Omental fat pad (tissue), 4 donors: ENCODE measurements at places on chromosomes 16 and 17.

DNA sequence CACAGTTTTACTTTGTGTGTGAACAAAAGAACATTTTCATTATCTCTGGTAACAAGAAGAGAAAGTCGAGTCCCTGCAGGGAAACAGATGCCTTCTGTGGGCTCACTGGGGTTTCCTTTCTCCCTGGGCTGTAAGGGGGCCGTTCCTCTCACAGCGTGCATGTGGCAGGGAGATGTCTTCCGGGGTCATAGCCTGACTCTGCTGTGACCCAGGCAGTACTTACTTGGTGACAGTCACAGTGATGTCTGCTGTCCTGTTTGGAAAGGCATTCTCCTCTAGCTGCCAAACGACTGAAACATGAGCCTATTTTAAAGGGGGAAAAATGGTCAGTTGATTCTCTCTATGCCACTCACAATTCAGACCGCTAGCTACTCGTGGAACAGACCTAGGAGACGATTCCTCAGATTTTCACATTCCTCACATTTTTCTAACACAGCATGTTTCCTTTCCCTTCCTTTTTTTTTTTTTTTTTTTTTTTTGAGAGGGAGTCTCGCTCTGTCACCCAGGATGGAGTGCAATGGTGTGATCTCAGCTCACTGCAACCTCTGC is 7.3 kb downstream of the HASPIN start:
- DNase-seq, result no peak

DNA sequence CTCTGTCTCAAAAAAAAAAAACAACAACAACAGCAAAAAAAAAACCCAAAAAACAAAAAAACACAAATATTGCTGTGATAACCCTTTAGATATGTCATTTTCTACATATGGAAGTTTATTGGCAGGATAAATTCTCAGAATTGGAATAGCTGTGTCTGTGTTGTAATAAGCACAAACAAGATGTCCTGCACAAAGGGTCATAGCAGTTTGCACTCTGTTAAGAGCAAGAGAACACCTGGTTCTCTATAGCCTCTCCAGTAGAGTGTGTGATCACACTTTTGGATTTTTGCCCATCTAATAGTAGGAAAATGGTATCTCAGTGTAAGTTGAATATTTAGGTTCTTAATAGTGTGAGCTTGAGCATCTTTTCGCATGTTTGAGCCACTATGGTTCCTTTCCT is 60.4 kb downstream of the USP43 start:
- no peak for DNase-seq

- DNase-seq, result no peak
Measured at GRCh38 chr16:15610369-15610871, 32.5 kb downstream of the MARF1 start.

DNA sequence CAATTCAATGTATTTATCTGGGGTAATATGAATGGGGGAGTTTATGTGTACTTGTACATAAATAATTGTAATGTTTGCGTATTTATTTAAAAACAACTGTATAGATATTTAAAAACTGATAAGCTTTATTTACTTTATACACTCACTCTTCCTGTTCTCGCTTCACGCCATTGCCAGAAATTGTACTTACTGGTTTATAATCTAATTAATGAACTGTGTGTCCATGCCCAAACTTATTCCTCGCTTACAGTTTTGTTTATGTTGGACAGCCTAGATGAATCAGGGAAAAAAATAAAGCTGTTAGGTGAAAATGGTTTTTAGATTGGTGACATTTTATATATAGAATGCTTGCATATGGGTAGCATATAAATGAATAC is 30.8 kb downstream of the AATF start:
- no peak for DNase-seq

DNA sequence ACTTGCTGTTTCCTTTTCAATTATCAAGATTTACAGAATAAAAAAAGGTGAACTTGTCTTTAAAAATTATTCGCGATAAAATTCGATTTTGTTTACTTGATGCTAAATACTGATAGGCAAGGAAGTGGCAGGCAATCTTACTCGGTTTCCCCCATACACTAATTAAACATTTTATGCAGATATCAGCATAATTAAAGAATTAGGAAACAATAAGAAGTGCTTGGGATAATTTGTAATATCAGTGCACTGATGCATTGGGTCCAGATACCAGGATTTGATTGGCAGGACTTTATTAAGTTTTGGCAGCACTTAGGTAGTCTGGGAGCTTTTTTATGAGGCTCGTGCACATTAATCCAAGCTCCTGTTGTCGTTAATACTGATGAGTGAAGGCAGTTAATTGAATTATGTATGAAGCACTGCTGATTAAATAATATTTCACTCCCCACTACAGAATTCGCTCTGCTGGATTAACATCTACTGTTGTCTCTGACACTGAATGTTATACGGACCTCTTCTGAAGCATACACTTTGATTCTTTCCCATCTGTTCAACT is 165.6 kb downstream of the CA10 start:
- no peak for DNase-seq

- peak; percentile 53 for DNase-seq
Measured at GRCh38 chr17:45948881-45949624, 50.0 kb upstream of the STH start.

GRCh38 chr17:57113011-57113410 is 28.0 kb downstream of the AKAP1 start:
- DNase-seq, result no peak

DNA sequence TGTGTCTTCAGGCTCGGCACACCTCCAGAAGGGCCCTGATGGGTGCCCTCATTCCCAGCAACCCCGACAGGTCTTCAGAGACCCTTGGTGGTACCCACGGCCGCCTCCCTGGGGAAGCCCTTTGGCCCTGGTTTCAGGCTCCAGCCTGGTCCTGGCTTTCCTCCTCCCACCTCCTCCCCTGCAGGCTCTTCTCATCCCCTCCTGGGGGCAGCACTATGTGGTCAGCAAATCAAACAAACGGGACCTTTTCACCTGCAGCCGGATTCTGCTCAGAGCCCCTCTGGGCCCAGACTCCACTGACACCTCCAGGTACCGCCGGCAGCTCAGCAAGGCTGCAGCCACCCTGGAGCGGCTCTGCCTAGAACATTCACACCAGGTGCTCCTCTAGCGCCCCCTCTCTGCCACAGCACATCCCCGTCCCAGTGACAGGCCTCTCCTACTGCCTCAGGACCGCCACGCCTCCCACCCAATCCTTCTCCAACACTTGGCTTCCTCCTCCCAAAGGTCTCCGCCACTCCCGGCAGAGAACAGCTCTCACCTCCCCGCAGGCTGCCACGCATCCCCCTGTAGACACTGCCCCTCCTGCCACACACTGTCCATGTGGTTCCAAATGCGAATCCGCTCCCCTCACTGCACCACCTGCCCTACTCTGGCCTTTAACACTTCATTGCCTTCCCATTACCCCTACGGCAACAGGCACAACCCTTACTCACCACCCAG is 12.0 kb downstream of the CORO7 start:
- no peak for DNase-seq

DNA sequence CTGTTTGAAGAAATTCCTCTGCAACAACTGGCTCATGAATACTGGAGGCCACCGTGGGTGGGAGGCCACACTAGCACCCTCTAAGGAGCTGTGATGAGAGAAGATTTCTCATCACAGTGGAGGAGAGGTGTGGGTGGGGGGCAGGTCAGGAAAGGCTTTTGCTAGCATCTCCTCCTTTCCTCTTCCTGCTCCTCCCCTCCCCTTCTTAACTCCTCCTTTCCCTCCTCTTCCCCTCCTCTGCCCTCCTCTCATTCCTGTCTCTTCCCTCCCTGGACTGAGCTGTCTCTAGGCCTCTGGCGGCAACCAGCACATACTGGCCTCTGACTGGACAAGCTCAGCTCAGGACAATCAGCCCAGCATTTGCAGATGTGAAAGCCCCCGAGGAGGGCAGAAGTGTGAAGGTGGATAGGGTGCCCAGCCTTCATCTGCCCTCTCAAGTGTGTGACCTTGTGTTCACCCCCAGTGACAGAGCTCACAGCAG is 19.0 kb upstream of the LHX1 start:
- DNase-seq, result no peak

DNA sequence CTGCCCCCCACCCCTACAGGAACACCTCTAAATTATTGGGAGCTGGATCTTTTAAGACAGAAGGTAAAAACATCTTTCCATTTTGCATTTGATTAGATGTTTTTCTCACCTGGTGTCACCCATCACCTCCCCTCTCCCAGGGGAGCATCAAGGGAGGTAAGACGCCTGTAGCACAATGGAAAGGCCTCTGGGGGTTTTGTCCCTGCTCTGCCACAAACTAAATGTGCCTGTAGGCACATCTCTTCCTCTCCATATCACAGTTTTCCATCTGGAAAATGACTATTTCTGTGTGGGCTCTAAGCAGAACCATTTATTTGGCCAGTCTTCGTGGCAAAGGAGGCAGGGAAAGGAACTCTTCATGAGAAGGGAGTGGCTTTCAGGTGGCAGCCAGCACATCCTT is 76.6 kb downstream of the GNAO1 start:
- DNase-seq, result no peak

DNA sequence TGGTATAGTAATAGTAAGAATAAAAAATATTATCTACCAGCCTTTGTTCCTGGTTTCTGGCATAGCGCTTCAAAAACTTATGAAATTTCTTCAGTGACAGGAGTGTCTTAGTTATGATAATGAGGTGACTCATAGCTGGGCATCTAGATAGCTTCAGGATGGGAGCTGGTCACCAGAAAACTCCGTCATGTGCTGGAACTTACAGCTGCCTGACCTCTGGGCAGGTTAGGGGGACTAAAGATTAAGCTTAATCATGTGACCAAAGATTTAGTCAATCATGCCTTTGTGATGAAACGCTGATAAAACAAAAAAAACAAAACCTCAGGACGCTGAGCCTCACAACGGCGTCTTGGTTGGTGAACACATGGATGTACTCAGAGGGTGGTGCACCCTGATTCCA is 154.2 kb downstream of the MYO1D start:
- DNase-seq, result no peak

DNA sequence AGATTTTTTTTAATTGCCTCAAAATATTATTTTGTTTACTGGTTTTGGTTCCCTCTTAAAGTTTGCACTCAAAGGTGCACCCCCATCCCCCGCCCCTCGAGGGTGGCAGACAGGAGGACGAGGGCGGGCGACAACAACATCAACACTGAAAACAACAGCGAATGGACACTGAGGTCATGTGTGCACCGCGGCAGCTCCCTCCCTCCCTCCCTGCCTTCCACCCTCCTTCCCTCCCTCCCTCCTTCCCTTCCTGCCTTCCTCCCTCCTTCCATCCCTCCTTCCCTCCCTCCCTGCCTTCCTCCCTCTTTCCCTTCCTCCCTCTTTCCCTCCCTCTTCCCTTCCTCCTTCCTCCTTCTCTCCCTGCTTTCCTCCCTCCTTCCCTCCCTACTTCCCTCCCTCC is 1.5 kb upstream of the OSGIN1 start:
- no peak for DNase-seq

DNA sequence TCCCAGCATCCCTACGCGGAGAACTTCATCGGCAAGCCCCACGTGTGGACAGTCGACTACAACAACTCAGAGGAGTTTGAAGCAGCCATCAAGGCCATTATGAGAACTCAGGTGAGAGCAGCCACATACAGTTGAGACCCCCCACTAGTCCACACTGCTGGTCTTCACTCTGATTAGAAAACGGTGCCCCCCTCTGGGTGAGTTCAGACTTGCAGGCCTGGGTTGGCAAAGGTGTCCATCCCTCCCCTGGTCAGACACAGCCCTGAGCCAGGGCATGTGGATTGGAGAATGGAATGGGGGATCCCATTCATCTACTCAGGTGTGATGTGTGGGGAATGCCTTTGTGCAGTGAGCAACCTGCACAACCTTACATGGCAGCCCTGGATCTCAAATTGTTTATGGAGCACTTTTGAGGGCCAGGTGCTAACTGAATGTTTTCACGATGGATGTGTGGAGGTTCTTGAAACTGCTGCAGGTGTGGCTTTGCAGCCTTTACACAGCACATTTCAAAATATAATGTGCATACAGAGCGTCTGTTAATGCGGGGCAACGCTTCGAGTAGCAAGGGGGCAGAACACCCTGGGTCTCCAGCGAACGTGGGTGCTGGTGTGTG is 72.6 kb downstream of the MGAT5B start:
- no peak for DNase-seq

DNA sequence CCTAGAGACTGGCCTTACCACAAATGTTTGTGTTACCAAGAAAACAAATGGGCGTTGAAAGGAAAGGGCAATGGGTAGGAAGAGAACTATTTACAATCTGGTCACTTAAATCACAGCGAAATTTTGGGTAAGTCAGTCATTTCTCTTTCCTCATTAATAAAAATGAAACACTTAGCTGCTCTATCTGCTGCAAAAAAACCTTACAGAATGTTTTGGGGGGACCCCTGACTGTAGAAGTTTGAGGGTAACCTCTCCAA is 742 bp upstream of the NUTF2 start:
- DNase-seq, result no peak

GRCh38 chr16:7037495-7037894 is 295.1 kb upstream of the RBFOX1 start:
- no peak for DNase-seq

GRCh38 chr16:21722771-21723455 is 59.1 kb downstream of the OTOA start:
- DNase-seq, result no peak

DNA sequence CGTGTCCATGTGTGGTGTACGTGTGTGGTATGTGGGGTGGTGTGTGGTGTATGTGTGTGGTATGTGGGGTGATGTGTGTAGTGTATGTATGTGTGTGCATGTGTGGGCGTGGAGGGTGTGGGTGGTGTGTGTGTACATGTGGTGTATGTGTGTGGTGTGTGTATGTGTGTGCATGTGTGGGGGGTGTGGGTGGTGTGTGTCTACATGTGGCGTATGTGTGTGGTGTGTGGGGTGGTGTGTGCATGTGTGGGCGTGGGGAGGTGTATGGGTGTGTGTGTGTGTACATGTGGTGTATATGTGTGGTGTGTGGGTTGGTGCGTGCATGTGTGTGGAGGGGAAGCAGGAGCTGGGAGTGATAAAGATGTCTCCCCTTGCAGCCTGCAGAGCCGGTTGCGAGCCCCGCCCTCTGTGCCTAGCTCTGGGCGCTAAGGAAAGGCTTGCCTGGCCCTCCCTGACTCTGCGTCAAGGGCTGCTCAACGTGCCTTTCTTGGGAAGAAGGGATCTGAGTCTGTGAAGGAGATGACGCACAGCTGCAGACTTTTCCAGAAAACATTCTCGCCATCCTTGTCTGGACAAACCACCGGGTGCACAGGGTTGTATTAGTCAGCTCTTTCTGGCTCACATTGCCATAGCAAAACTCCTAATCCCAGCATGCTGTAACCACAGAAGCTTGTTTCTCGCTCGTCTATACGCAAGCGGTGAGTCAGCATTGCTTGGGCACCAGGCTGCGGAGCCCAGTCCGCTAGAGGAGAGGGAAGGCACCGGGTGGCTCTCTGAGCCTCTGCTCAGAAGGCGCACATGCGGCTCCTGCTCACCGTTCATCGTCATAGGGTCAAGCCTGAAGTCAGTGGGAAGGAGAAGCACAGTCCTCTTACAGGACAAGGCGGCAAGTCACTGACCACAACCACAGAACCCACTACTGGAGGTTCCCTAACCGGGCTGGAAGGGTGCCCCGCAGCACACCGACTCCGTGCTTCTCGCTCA is 2.0 kb upstream of the CD300H start:
- DNase-seq, result peak; percentile 50

- no peak for DNase-seq
Measured at GRCh38 chr17:61997664-61998063, 67.4 kb downstream of the MED13 start.
